ENCODE measurements at places on chromosomes 3 and 15.
A peak's percentile ranks its signal among the peaks of the same experiment; 100 is the strongest.

GRCh38 chr3:129278966-129279906 lies 566 bp downstream of the HMCES start:
- no peak for DNase-seq

DNA sequence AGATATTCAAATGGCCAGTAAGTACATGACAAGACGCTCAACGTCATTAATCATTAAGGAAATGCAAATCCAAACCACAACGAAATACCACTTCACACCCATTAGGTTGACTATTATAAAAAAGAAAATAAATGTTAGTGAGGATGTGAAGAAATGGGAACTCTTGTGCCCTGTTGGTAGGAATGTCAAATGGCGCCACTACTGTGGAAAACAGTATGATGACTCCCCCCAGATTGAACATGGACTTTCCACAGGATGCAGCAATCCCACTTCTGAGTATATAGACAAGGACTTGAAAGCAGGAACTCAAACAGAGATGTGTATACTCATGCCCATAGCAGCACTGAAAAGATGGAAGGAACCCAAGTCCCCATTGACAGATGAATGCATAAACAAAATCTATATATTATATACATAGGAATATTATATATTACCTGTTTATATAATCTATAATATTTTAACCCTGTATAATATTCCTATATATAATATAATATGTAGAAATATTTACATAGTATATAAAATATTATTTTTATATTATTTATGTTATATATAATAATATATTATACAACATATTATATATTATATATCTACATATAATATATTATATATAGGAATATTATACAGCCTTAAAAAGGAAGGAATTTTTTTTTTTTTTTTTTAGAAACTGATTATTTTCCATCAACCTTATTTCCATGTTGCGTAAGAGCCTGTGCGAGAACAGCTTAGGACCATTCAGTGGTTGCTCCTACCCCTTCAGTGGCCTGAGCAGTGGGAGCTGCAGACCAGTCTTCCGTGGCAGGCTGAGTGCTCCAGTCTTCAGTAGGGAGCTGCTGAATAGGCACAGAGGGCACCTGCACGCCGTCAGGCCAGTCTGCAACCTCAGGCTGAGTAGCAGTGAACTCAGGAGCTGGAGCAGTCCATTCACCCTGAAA lies 17.6 kb upstream of the PIGZ start:
- DNase-seq, result no peak

DNA sequence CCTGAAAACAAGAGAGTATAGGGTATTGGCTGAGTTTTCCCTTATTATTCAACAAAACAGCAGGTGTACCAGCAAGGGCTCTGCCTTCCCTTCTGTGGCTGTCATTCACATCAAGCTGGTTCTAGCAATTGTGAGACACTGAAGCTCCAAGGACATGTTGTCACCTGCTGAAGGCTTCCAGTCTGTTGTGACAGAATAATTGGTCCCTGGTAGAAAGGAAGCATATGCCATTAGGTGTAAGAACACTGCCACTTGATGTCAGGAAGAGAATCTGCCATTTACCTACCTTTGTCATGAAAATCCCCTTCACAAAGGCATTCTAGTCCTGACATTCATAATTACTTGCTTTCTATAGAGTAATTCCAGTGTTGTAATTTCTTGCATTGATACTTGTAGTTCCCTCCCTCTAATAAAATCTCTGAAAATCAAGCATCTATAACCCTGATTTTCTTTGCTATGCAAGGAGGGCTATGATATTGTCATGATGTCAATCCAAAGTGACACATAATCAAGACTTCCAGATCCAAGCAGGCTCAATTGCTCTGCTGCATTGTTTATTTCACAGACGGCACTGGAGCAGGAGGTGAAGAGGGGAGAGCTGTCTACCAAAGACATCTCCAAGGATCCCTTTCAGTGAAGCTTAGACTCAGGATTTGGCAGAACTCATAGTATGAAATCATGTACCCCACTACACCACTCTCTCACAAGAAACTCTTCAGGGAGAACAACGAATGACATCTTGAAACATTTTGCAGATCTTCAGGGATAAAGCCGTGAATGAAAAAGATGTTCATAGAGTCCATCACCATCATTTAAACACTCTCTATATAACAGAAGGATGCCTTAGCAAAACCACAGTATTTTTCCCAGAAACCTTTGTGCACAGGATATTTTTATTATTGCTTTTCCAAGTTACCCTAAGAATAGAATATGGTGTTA lies 425.3 kb downstream of the RBMS3 start:
- DNase-seq, result no peak

GRCh38 chr15:72492733-72493132 lies 18.6 kb downstream of the ARIH1 start:
- DNase-seq, result no peak

GRCh38 chr3:183033746-183034145 lies 53.4 kb upstream of the DCUN1D1 start:
- no peak for DNase-seq

GRCh38 chr3:112782491-112782890 lies 64.2 kb downstream of the CD200R1L start:
- no peak for DNase-seq

DNA sequence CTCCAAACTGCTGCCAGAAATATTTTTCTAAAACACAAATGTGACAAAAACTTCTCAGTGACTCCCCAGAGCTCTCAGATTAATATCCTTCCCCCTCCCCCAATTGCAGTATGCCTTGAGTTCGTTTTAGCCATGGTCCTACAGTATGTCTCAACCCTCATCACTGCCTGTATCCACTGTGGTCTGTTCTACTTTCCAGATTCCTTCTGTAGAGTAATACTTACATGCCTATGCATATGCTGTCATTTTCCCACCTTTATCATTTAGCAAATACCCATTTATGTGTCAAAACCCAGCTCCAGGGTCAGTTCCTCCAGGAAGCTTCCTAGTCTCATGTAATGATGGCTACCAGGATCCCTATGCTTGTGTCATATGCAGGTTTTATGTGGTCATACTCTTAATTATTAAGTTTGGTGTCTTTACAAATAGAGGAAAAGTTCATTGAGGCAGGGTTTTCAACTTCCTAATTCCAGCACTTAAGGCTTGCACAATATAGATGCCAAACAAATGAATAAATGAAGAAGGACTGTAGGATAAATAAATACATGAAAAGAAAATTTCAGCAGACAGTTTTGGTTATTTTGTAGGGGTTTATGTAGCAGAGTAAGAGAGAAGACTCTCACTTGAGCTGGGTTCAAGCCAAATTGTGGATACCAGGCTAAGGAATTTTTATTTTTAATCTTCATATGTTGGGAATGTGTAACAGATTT lies 170.8 kb downstream of the ALCAM start:
- DNase-seq, result no peak

DNA sequence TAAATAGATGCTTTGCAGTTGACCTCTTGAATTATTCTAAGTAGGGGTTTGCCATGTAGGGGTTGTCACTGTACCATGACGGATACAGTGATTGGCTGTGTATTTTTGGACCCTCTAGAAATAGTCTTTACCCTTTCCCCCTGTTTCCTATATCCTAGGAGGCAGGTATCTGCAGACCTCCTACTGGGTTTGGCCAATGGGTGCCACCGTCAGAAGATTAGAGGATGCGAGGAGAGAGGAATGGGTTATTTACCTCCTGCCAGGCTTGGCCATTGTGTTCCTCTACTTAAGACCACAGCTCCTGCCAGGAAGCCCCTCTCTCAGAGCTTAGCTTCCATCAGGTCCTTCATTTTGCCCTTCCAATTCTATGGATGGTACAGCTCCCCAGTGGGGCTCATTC lies 40.2 kb upstream of the CLRN1 start:
- no peak for DNase-seq

DNA sequence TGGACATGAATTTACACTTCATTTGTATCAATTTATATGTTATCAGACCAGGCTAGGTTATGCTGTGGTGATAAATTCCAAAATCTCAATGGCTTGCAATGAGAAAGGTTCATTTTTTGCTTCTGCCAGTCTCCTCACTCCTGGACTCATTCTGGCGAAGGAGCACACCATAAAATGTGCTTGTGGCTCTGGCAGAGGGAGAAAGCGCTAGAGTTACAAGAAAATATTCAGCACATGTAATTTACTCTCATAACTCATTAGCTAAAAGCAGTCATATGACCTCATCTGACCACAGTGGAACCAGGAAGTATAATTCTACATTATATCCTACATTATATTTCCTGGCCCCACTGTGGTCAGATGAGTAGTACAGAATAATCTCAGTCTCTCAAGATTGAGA lies 193.8 kb downstream of the BCHE start:
- no peak for DNase-seq

- DNase-seq, result peak; percentile 12
Measured at GRCh38 chr15:44501768-44502366, 35.1 kb upstream of the EIF3J start.

- no peak for DNase-seq
Measured at GRCh38 chr3:182692695-182693094, 100.6 kb upstream of the ATP11B start.

DNA sequence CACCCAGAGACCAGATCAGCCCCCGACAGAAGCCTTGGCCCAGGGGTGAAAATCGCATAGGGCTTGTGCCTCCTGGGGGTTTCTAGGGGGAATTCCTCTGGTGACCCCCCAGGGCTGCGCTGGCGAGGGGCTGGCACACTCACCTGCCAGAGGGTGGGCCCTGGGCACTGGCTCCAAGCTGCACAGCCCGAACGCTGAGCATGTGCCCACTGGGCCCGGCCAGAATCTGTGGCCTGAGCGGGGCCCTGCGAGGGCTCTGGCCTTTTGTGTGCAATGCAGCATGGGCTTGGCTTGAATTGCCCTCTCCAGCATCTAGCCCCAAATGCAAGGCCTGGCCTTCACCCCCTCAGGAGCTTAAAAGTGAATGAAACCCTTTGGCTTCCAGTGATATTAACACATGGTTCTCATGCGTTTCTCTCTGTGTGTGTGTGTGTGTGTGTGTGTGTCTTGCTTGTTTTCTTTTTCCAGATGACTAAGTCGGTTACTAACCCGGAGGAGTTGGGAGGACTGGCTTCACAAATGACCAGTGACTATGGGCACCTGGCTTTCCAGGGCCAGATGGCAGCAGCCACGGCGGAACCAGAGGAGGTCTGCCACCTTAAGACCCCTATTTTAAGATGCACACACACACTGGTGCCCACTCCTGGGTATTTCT lies 259.1 kb upstream of the TPM1 start:
- DNase-seq, result no peak

- no peak for DNase-seq
Measured at GRCh38 chr3:59709702-59710553, 660.1 kb upstream of the CFAP20DC start.

DNA sequence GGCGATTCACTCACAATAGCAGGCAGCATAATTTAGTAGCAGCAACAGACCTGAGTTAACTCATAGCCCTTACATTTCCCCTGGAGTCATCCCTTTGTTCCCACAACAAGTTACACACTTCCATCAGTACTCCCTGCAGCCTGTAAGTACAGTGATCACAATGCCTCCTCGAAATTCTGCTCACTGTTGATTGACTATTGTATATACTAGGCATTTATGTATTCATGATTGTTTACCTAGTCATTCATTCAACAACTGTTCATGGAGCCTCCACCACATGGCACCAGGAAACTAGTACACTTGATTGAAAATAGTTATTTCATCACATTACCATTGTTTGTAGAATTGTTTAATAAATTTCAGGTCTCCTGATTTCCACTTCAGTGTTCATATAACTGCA lies 71.4 kb upstream of the P3H2 start:
- no peak for DNase-seq

DNA sequence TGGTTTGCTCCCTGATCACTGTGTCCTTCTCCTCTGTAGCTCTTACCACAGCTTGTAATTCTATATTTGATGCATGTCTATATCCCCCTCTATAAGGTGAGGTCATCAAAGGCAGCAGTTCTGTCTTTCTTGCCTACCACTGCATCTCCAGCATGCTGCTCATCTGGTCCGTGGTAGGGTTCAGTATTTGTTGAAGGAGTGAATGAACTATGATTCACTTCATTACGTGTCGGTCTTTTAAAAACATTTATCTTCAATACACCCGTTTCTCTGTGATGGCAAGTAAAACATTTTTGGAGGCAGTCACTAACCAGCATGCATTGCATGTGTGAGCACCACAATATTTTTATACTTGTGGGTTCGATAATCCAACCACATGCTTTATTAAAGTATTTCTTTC lies 27.6 kb downstream of the CHST14 start:
- DNase-seq, result no peak
